Uterine smooth muscle cell (primary cell): ENCODE measurements at places on chromosomes 7 and 10. TPM values are rescaled to one million over a fixed set of nuclear protein-coding genes. Genes with fewer than 3 reads are reported as not detected.

The PLEKHS1 gene
- total RNA-seq = not detected in 2 replicates

The CABCOCO1 gene
- total RNA-seq = 0.44 and 0.75 TPM in 2 replicates

The GRM3 gene
- total RNA-seq = not detected in 2 replicates

The LIPJ gene
- total RNA-seq = not detected in 2 replicates

The RET gene
- 1.9 and 3.5 TPM in 2 replicates for total RNA-seq

The ACSM6 gene
- not detected in 2 replicates for total RNA-seq

The SKAP2 gene
- 5.9 and 6.0 TPM in 2 replicates for total RNA-seq

The EPO gene
- total RNA-seq = not detected in 2 replicates

The GDF10 gene
- 0.11 and 0.12 TPM in 2 replicates for total RNA-seq

The AGR3 gene
- total RNA-seq = not detected in 2 replicates

The MTPN gene
- total RNA-seq = 144 and 150 TPM in 2 replicates

The IDI2 gene
- not detected in 2 replicates for total RNA-seq

The LRGUK gene
- 0.12 and 0.22 TPM in 2 replicates for total RNA-seq

The CUZD1 gene
- 0.33 and 0.50 TPM in 2 replicates for total RNA-seq

The GIMAP6 gene
- total RNA-seq = 0.11 and 0.25 TPM in 2 replicates

The SP8 gene
- not detected in 2 replicates for total RNA-seq

The CDCA7L gene
- total RNA-seq = 64.7 and 81.7 TPM in 2 replicates

The SORCS1 gene
- total RNA-seq = not detected in 2 replicates

The FAM25C gene
- total RNA-seq = not detected in 2 replicates

The HMX3 gene
- not detected in 2 replicates for total RNA-seq

The H2BK1 gene
- not detected in 2 replicates for total RNA-seq

The ASZ1 gene
- not detected in 2 replicates for total RNA-seq

The GATA3 gene
- total RNA-seq = not detected in 2 replicates

The COL13A1 gene
- total RNA-seq = 31.8 and 35.9 TPM in 2 replicates

The FAM241B gene
- 0.77 and 0.87 TPM in 2 replicates for total RNA-seq

The CYP3A7 gene
- 0.55 and 1.2 TPM in 2 replicates for total RNA-seq

The ZFYVE27 gene
- total RNA-seq = 24.3 and 28.9 TPM in 2 replicates

The PRXL2A gene
- 14.9 and 29.5 TPM in 2 replicates for total RNA-seq

The CCDC172 gene
- not detected in 2 replicates for total RNA-seq

The LIPM gene
- not detected in 2 replicates for total RNA-seq

The STYXL1 gene
- 38.6 and 39.7 TPM in 2 replicates for total RNA-seq

The OR2AE1 gene
- total RNA-seq = 0.11 and 0.12 TPM in 2 replicates

The STOX1 gene
- total RNA-seq = 0.12 and 0.44 TPM in 2 replicates

The PDZD7 gene
- 1.4 and 2.1 TPM in 2 replicates for total RNA-seq

The SPDYE9 gene
- not detected in 2 replicates for total RNA-seq

The ZNF365 gene
- 6.1 and 9.0 TPM in 2 replicates for total RNA-seq

The CNNM1 gene
- 1.5 and 1.7 TPM in 2 replicates for total RNA-seq

The CDK14 gene
- 49.6 and 57.8 TPM in 2 replicates for total RNA-seq

The PPP1R17 gene
- under 0.01 TPM in 1 of 2 replicates, not detected in the other for total RNA-seq

The PDSS1 gene
- total RNA-seq = 3.9 and 10.5 TPM in 2 replicates

The MALRD1 gene
- total RNA-seq = 0.33 and 0.87 TPM in 2 replicates

The GPR85 gene
- 8.6 TPM in 2 replicates for total RNA-seq

The SYT15B gene
- total RNA-seq = under 0.01 TPM in 1 of 2 replicates, not detected in the other

The NPY4R gene
- 0.50 TPM in 1 of 2 replicates, not detected in the other for total RNA-seq

The DNAH11 gene
- total RNA-seq = under 0.01 and 1.00 TPM in 2 replicates

The PSD gene
- total RNA-seq = 3.9 and 8.0 TPM in 2 replicates

The TRIM50 gene
- not detected in 2 replicates for total RNA-seq

The KAT6B gene
- total RNA-seq = 28.4 and 37.9 TPM in 2 replicates

The THSD7A gene
- total RNA-seq = 0.44 and 0.50 TPM in 2 replicates

The TBXAS1 gene
- total RNA-seq = 0.62 TPM in 1 of 2 replicates, not detected in the other

The RPEL1 gene
- total RNA-seq = under 0.01 and 0.11 TPM in 2 replicates

The PKD1L1 gene
- total RNA-seq = under 0.01 TPM in 2 replicates

The KCNH2 gene
- total RNA-seq = 4.4 and 5.2 TPM in 2 replicates

The HTR5A gene
- total RNA-seq = under 0.01 TPM in 1 of 2 replicates, not detected in the other
